Left renal pelvis (tissue), 4 donors: ENCODE measurements at places on chromosomes 7 and 10.

DNA sequence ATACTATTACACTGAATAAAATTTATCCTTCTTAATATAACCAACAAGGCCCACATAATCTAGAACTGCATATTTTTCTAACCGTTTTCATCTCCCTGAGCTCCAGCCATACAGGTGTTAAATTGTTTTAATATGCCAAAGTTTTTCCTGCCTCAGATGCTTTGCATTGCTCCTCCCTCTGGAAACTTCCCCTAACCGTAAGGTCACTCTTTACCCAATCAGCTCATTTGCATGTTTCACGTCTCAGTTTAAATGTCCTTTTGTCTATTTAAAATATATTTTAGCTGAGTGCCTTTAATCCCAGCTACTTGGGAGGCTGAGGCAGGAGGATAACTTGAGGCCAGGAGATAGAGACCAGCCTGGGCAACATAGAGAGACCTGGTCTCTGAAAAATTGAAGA, 228.5 kb downstream of the ADK start:
- no peak for DNase-seq

GRCh38 chr7:151017953-151018420, 6.3 kb downstream of the ATG9B start:
- DNase-seq: no peak

- no peak for DNase-seq
These were observed 159.3 kb downstream of the PTPRN2 start for GRCh38 chr7:158428131-158428836.

GRCh38 chr10:101691081-101691480, 3.9 kb downstream of the FBXW4 start:
- DNase-seq: no peak

DNA sequence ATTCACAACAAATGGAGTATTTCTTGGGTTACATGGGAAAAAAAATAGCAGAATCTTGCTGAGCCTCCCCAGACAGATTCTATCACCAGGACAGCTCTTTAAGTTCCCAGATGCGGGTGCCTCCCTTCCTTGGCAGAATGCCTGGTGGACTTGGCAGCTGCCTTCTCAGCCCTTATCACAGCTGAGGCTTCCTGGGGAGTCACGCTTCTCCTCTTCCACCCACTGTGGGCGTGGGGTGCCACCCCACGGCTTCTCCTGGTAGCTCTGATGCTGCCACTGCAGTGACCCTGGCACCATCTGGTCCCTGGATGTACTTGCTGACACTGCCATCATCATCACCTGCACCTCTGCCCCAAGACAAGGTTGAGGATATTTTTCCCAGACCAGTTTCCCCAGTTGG, 16.2 kb upstream of the NME8 start:
- DNase-seq: peak; percentile 5

DNA sequence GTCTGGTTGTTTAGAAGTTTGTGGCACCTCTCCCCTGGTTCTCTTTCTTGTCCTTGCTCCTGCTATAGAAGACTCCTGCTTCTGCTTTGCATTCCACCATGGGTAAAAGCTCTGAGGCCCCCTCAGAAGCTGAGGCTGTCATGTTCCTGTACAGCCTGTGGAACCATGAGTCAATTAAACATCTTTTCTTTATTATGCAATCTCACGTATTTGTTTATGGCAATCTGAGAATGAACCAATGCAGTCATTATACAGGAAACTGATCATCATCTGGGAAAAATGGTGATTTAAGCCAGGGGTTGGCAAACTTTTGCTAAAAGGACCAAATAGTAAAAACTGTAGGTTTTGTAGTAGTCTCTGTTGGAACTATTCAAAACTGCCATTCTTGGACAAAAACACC, 175.4 kb downstream of the CSTF2T start:
- no peak for DNase-seq

- no peak for DNase-seq
These were observed 127.5 kb downstream of the ABCA13 start for GRCh38 chr7:48298779-48299178.

DNA sequence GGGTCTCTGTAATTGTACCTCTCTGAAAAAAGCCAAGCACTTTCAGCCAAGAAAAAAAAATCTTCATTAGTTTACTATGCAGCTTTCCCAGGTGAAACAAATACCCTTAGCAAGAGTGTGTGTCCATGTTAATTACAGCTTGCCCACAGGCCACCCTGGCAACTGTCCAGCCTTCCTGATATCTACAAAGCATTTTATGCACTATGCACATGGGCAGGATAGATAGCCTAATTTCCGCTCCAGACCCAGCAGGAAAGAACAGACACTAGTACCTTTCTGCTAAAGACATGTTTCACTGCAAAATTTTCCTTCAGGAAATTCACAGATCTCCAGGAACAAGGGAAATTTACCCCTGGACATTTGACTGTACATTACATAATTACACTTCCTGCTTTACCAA, 24.4 kb downstream of the CACNA2D1 start:
- DNase-seq: no peak

- no peak for DNase-seq
These were observed 137.7 kb upstream of the TEX47 start for GRCh38 chr7:88933285-88933684.

DNA sequence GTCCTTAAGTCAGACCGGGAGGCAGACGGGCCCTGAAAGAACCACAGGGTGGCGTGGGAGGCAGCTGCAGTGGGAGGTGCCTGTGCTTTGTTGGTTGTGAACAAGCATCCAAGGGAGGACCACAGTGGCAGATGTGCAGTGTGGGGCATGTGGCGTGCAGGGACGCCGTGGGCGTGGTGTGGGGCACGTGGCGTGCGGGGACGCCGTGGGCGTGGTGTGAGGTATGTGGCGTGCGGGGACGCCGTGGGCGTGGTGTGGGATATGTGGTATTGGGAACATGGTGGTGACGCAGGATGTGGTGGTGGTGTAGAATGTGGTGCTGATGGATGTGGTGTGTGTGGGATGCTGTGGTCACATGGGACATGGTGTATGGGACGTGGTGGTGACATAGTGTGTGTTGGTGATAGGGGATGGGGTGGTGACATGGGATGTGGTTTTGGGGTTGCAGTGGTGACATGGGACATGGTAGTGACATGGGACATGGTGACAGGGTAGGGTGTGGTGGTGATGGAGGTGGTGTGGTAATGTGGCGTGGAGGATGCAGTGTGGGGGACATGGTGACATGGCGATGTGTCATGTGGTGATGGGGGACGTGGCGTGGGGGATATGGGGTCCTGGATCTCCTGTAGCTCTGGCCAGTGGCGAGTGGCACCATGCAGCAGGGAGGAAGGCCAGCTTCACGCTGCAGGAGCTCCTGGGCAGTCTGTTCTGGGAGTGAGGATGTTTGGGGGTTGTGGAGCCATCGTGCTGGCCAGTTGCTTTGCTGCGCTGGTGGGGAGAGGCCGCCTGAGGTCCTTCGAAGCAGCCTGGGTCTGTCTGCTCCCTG, 78.8 kb downstream of the INPP5A start:
- DNase-seq: no peak

- DNase-seq: no peak
These were observed 24.2 kb downstream of the ADIRF start for GRCh38 chr10:86992456-86992855.

GRCh38 chr7:31160941-31161340, 108.8 kb downstream of the ADCYAP1R1 start:
- no peak for DNase-seq

DNA sequence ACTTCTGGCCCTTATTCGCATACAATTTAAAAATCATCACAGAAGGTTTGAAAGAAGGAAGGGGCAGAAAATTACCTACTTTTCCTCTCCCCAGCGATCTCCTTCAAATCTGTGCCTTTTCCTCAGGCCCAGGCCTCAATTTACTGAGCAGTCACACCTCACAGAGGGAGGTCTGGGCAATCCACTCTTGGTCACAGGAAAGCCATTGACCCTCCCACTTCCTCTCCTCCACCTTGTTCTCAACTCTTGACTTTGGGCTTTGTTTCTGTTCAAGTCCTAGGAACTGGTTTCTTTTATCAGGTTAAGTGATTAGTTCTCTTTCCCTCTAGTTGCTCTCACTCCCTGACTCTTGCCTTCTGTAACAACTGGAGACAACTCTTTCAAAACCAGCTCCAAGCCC, 37.0 kb upstream of the ATRNL1 start:
- DNase-seq: no peak

DNA sequence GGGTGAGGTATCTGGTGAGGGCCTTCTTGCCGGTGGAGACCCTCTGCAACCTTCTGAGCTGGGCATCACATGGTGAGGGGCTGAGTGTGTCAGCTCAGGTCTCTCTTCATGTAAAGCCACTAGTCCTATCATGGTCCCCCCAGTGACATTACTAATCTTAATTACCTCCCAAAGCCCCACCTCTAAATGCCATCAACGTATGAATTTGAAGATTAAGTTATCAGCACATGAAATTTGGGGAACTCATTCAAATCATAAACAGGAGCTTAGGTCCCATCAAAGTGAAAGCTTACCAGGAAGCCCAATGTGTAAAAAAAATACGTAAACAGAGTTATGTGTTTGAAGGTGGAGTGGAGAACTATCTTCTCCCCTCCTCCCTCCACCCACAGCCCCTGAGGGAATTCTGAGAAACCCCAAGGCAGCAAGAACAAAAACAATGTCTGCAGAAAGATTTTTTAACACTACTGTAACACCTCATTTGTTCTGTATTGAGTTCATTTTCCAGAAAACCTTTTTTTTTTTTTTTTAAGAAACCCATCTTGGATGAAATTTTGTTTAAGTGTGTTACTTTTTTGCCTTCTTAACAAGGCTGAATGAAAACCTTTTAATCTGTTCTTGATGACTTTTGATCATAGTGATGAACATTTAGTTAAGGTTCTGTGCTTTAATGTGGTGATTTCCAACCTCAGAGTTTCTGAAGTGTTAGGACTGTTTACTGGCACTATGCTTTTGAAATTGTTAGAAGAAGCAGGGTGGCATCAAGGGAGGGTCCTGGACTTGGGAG, 19.1 kb upstream of the PCGF5 start:
- DNase-seq: no peak

DNA sequence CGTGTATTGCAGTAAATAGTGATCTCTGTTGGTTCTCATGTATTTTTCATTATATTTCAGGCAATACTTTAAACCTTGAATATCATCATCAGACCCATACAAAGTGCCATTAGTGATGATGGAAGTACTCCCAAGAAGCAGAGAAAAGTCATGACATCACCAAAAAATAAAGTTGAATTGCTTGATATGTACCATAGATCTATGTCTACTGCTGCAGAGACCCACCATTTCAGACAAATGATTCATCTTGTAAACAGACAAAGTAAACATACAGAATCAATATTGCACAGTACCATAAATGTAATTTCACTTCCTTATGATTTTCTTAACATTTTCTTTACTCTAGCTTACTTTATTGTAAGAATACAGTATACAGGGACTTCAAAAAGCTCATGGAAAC, 347.8 kb downstream of the IPMK start:
- no peak for DNase-seq

- DNase-seq: no peak
These were observed 27.0 kb upstream of the UBN2 start for GRCh38 chr7:139203992-139204391.

- DNase-seq: no peak
These were observed 77.2 kb downstream of the CXCL12 start for GRCh38 chr10:44307691-44308090.

DNA sequence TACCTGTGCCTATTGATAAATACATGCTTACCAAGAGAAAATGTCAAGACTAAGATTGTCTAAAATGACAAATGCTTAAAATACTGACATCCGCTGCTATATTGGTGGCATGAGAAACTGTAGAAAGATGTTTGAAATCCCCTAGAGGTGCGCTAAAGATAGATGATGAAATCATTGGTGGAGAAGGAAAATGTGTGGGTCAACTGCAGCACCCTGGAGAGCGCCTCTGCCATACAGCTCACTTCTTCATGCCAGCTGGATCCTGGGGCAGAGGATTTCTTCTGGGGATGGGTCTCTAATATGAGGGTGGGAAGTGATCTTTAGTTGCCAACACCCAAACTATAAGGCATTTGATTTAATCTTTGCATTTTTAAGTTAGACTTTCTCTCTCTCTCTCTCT, 680.4 kb upstream of the POM121L12 start:
- DNase-seq: no peak

DNA sequence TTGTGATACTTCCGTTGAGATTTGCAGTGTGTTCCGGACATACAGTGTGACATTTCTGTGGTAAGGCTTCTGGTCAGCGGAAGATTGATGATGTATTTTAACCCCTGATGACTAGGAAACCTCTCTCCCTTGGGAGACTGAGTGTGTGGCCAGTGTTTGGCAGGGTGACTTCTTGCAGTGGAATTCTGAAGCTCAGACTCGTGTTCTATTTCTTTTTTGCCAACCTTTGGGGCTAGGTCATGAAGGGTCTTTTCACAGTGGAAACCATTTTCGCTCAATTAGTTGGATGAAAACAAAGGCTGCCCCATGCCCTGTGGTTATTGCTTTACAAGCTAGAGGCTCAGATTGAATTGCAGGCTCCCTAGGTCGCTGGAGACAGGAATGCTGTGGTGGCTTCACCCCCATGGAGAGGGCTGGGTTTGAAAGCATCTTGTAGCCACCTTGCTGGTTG, 288.9 kb downstream of the BBS9 start:
- DNase-seq: no peak
